ENCODE measurements at places on chromosomes 12 and 14. TPM values are rescaled to one million over a fixed set of nuclear protein-coding genes. Genes with fewer than 3 reads are reported as not detected.

KRT78 gene
- not detected for total RNA-seq

ZNF410 gene
- total RNA-seq, result 45.6 TPM

CALCOCO1 gene
- 191 TPM for total RNA-seq

FIGNL2 gene
- 0.93 TPM for total RNA-seq

SRRM4 gene
- 64.3 TPM for total RNA-seq

SLC41A2 gene
- total RNA-seq, result 49.9 TPM

BHLHE41 gene
- total RNA-seq, result 117 TPM

DDX24 gene
- 333 TPM for total RNA-seq

LALBA gene
- not detected for total RNA-seq
